ENCODE measurements at places on chromosomes 1 and 21.

DNA sequence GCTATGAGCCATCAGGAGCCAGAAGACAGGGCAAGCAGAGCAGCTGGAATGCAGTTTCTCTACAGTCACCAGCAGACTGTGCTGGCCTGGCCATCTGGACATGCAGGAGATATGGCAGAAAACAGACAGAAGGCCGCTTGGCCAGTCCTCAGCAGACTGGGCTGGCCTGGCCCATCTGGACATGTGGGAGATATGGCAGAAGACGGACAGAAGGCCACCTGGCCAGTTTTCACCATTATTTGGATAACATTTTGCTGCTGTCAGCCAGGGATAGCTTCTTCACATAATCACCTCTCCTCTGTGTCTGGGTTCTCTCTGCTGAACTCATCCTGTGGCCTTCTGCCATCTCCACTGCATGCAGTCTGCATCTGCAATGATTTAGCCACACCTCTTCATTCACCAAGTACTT lies 25.0 kb upstream of the CACYBP start:
- no peak for DNase-seq

DNA sequence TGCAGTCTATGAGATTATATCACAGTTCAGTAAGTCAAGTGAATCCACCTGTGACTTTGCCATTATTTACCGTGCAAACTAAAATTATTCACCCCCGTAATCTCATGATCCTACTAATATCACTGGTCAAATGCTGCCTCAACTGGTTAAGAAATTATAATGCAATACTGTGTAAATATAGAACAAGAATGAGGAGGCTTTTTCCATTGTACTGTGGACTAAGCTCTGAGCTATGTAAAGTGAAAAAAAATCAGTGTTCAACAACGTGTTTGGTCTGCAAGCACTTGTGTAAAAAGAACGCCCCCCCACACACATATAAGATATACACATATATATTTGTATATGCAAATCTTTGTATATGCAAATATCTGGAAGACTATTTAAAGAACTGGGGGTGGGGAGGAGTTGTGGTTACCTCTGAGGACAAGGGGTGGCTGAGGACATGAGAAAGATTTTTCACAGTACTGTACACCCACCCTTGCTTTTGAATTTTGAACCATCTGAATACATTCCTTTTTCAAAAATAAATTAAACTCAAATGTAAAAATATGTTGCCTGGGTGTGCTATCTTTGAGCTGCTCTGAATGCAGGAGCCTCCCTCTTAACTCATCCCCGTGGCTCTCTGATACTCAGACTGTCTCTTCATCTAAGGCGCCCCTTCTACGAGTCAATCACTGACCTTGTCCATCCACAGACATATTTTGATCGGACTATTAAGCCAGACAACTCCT lies 57.0 kb downstream of the PTP4A2 start:
- DNase-seq: no peak

GRCh38 chr1:2466270-2466665 lies 9.8 kb upstream of the PLCH2 start:
- DNase-seq: no peak

- no peak for DNase-seq
Observed at GRCh38 chr1:23557471-23558124, 1.7 kb downstream of the ID3 start.

- DNase-seq: no peak
Observed at GRCh38 chr1:22250724-22251123, 107.8 kb upstream of the WNT4 start.

- DNase-seq: no peak
Observed at GRCh38 chr1:7264101-7264500, 478.8 kb downstream of the CAMTA1 start.

- no peak for DNase-seq
Observed at GRCh38 chr1:25876693-25877077, 1.2 kb upstream of the PAQR7 start.

GRCh38 chr1:244674446-244674845 lies 21.5 kb downstream of the DESI2 start:
- no peak for DNase-seq

DNA sequence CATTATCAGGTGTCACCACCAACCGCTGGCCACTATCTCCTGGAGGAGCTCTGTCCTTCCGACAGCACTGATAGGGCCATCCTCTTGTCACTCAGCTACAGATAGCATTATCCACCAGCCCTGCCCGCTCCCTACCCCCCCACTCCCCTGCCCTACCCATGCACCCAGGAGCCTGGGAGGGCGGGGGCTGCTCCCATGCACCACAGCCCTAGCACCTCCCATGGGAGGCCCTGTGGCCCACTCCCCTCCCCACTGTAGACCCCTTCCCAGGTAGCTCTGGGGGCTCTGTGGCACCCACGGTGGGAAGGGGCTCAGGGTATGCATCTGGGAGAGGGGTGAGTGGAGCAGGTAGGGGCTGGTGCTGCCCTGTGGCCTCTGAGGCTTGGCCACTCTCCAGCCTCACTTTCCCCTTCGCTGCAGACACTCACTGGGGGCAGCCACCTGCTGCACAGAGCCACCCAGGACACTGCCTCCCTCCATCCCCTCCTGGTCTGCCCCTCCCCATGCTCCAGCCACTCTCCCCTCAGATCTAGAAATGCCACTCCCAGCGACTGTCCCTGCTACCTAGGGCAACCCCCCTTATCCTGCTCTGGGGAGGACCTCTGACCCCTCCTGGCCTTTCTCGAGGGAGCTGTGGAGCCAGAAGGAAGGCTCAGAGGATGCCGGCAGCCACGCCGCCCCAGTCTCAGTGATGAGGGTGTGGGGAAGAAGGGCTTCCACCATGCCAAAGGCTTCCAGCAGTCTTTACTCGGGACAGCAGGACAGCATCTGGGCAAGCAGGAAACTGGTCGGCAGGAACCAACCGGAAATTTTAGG lies 58.5 kb downstream of the WNT9A start:
- DNase-seq: no peak

- no peak for DNase-seq
Observed at GRCh38 chr1:60162936-60163335, 89.4 kb upstream of the C1orf87 start.

- DNase-seq: no peak
Observed at GRCh38 chr21:33668180-33668579, 25.9 kb downstream of the ITSN1 start.

GRCh38 chr1:24437631-24438396 lies 22.2 kb downstream of the NIPAL3 start:
- no peak for DNase-seq

DNA sequence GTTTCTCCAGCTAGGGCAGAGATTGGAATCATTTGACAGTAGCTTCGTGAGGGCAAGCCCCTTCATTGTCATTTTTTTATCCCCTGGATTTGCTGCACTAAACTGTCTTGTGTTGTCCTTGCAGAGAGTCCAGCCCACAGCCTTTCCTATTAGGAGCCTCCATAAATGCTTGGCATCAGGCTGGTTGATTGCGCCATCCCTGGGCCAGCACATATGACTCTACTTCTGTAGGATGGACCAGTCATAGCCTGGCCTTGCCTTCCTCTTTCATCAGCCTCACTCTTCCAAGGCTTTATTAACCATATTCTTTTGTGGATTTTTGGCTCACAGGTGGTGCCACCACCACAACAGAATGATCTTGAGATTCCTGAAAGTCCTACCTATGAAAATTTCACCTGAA lies 31.4 kb downstream of the LY9 start:
- DNase-seq: no peak

DNA sequence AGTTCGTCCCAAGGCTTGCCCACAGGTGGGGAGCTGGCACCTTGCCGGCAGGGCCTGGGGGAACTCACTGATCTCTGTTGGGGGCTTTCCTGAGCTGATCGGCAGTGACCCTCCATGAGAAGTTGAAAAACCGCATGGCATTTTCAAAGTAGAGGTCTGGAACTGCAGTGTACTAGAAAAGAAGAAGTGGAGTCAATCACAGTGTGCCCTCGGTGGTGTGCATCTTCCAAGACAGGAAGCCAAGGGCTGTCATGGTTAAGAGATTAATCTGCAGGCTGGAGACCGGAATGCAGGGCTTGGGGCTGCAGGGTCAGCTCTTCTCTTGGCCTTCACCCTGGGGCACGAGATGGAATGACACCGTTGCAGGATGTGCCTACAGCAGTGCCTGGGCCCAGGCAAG lies 56.8 kb downstream of the ECE1 start:
- no peak for DNase-seq

- no peak for DNase-seq
Observed at GRCh38 chr1:82706741-82707140, 906.0 kb downstream of the ADGRL2 start.

DNA sequence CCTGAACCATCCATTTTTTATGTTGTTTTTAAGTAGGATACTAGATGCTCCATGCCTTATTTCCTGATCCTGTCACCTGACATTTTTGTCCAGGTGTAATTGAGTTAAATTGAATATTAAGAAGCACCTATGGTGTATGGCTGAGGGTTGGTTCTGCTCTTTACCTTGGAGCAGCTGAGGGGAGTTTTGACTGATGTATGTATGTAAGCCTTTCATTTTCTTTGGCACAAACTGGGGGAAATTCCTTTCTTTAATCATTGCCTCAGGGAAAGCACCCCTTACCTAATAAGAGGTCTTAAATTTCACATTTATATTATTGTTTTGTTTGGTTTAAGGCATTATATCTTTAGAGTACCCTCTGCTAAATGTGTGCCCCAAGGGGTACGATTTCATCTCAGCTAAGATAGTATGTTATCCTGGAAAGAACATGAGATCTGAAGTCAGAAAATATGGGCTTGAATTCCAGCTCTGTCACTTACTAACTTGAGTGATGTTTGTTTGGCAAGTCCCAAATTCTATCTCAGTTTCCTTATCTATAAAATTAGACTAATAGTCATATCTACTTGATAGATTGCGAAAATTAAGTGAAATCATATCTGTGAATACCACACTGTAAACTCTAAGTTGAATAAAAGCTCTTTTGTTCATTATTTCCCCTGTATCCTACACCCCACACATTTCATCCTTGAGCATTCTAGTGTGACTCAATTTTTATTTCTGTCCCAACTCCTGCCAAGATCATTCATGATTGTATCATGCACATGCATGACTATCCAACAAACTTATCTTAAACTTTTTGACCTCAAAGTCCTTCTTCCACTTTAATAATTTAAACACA lies 57.7 kb upstream of the NUF2 start:
- DNase-seq: no peak

- DNase-seq: no peak
Observed at GRCh38 chr1:227065311-227065710, 125.2 kb downstream of the COQ8A start.

GRCh38 chr1:151108331-151108730 lies 37.8 kb downstream of the GABPB2 start:
- no peak for DNase-seq

- DNase-seq: no peak
Observed at GRCh38 chr1:178232108-178232507, 138.2 kb downstream of the RASAL2 start.

GRCh38 chr1:220669005-220669404 lies 21.2 kb upstream of the C1orf115 start:
- DNase-seq: no peak

GRCh38 chr1:3745071-3745470 lies 7.2 kb upstream of the CCDC27 start:
- DNase-seq: no peak

DNA sequence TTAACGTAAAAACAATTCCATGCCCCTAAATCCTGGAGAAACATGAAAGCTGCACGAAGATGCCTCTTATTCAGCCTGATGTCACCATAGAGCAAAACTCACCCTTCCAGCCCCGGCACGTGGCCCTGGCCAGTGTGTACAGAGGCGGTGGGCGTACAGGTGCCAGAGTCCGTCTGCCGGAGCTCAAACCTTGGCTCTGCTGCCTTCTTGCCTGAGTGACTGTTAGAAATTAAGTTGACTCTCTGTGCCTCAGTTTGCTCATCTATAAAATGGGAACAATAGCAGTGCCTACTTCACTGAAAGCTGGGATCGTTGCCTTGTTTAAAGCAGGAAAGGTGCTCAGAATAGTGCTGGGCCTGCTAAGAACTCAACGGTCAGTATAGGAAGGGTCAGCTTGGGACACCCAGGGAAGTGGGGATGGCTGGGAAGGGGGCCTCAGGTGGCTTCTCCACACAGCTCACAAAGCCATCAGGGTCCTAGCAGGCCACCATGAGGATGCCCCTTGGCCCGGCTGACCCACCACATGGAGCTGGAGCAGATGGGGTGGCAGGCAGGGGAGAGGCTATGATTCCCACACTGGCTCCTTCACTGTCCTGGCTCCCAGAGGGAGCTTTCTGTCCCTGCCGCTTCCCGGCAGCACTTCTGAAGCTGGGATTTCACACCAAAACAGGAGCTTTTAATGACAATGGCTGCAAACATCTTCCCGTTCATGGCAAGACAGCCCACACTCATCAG lies 237.2 kb downstream of the NPHP4 start:
- DNase-seq: no peak

DNA sequence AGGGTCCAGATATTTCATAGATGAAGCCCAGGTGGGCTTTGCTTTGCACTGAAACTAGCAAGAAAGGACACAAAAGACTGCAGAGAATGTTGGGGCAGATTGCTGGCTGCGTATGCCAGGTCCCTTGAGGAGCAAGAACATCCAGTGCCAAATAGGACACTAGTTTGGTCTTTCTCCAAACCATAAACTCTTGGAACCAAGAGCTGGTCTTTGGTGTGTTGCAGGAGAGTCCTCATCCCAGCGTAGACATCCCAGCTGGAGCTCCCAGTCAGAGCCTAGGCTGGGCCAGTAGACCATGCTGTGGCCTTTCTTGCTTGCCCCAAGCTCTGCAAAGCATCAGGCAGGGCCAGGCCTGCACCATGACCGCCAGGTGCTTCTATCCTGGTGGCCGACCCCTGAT lies 87.5 kb downstream of the ATP5PO start:
- DNase-seq: no peak

GRCh38 chr1:179230251-179230650 lies 774 bp upstream of the ABL2 start:
- DNase-seq: no peak

GRCh38 chr1:13769212-13769611 lies 69.2 kb downstream of the PRDM2 start:
- DNase-seq: no peak

DNA sequence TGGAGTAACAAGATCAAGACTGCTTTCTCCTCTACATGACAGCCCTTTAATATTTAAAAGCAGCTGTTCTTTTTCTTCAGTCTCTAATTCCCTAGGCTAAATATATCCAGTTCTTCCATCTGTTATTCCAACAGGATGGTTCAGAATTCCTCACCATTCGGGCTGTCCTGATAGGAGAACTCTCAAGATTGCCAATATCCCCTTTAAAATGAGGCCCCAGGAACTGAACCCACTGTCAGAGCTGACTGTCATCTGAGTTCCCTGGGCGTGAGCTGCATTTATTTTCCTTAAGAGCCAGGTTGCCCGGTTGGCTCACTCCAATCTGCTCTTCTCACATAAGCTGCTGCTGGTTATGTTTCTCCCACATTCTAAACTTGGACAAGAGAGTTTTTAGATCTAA lies 177.6 kb downstream of the MIS18A start:
- no peak for DNase-seq

GRCh38 chr1:53409233-53409632 lies 50.0 kb upstream of the DMRTB1 start:
- no peak for DNase-seq

Data from cortex of kidney (tissue), 1 donor.